Activated B cell treated with CpG ODN at 0.5 μM for 24 hours (primary cell): ENCODE measurements at places on chromosomes 4 and X. TPM values are rescaled to one million over a fixed set of nuclear protein-coding genes. Genes with fewer than 3 reads are reported as not detected.

Gene CTAG2
- not detected in 2 replicates for total RNA-seq

Gene GAGE10
- total RNA-seq = not detected in 2 replicates

Gene USP51
- 1.2 and 2.4 TPM in 2 replicates for total RNA-seq

Gene NEUROG2
- not detected in 2 replicates for total RNA-seq

- DNase-seq = no peak
Measured at GRCh38 chr4:184402740-184403383, 71.5 kb downstream of the IRF2 start.

DNA sequence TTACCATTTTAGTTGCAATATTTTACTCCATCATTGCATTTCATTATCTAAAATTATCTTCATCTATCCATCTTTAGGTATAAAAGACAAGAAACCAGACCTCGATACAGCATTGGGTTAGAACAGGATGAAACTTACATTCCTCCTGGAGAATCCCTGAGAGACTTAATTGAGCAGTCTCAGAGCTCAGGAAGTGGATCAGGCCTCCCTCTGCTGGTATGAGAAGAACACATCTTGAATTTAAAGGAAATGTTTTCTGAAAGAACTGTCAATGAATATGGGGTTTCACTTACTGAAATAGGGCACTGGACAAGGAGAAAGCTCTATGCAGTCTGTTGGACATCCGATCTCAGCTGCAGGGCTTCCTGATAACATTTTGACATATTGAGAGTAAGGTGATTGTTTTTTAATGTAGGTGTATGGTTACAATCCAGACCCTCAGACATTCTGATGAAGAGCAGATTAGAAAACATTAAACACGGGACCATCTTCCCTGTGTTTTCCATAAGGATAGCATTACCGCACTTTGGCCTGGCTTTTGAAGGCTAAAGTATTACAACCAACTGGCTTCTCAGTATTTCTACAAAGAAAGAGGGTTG lies 367.2 kb downstream of the BMPR1B start:
- DNase-seq = no peak

GRCh38 chrX:106802388-106803275 lies at the start of gene TBC1D8B:
TBC1D8B (plus strand) TSS chrX:106802673; CDS start chrX:106802854, 181 bp downstream.
- DNase-seq = peak; percentile 15

DNA sequence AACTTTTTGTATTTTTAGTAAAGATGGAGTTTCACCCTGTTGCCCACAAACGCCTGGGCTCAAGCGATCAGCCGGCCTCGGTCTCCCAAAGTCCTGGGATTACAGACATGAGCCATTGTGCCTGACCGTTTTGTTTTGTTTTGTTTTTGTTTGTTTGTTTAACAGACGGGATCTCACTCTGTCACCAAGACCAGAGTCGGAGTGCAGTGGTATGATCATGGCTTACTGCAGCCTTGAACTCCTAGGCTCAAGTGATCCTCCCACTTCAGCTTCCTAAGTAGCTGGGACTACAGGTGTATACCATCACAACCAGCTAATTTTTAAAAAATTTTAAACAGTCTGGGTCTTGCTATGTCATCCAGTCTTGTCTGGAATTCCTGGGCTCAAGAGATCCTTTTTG lies 53.5 kb downstream of the FNIP2 start:
- DNase-seq = no peak

DNA sequence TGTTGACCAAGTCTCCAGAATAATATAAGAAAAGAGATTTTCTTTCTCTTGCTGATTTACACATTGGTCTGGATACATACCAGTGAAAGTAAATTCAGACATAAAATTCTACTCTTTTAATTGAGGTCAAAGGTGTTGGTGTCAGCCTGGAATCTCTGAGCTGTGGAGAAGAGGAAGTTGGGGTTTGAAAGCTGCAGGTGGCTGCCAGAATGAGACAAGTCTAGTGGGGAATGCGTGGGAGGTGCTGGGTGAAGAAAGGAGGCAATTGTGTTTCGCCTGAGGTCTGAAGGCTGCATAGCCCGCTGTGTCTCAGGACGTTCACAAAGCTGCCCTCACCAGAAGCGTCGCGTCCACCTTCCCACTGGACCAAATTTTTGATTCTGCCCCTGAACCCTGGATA lies 31.2 kb downstream of the PHEX start:
- DNase-seq = peak; percentile 25
